Anterior cingulate cortex (tissue), 58 donors: ENCODE measurements at places on chromosomes 5 and 9.
A peak's percentile ranks its signal among the peaks of the same experiment; 100 is the strongest.

DNA sequence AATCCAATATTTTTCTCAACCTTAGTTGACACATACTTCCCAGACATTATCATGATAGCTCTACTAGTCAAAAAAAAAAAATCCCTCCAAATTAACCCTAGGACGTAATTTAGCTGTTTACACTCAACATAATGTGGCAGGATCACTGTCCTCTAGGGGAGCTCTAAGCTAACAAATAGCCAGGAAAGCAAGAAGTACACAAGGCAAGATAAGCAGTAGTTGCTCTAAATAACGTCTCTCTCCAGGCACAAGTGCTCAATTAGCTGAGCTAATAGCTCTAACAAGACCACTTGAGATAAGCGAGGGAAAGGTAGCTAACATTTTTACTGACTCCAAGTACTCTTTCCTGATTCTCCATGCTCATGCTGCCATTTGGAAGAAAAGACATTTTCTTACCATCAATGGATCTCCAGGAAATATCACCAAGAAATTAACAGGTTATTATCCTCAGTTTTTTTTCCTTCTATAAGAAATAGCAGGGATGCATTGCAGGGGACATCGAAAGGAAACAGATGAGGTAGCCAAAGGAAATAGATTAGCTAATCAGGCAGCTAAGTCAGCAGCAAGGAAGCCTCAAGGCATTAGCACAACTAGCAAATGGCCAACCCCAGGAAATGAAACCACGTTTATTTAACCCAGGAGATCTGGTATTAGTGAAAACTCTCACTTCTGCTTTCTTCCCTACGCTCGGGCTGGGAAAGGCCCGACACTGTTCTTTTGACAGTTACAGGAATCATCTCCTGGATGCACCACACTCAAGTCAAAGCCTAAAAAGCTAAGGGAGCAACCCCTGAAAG, 614.1 kb downstream of the PTPRD start:
- DNase-seq: no peak

DNA sequence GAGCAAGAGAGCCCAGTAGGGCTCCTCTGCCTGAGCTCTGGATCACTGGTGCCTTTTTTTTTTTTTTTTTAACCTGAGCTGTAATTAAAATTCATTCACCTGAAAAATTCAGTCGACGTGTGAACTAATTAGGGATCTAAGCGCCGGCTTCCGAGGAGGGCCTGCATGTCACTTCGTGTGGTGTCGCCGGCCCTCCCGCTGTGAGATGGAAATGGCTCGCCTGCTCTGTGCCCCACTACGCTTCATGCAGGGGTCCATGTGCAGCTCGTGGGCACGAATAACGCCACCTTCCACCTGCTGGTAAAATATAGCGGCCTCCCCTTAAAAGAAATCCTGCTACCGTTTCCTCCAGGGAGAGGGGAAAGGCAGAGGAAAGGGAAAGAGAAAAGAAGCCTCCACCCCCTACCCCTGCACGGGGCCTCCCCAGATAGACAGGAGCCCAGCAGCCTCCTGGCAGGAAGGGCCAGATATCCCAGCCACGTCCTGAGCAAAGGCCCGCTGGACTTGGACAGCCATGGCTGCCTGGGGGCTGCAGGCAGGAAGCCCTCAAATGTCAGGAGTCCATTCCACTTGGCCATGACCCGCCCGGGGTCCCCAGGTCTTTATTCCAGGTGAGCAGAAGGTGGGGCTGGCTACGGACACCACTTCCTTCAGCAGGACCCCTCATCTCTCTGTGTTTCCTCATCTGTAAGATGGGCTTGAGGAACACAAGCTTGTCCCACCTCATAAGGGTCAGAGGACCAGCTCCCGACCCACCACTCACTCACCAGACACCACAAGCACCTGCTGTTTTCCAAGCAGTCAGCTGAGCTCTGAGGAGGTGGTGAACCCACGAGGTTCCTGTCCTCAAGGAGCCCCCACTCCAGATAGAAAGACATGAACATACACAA, 38.2 kb upstream of the ZNF354A start:
- DNase-seq: no peak

DNA sequence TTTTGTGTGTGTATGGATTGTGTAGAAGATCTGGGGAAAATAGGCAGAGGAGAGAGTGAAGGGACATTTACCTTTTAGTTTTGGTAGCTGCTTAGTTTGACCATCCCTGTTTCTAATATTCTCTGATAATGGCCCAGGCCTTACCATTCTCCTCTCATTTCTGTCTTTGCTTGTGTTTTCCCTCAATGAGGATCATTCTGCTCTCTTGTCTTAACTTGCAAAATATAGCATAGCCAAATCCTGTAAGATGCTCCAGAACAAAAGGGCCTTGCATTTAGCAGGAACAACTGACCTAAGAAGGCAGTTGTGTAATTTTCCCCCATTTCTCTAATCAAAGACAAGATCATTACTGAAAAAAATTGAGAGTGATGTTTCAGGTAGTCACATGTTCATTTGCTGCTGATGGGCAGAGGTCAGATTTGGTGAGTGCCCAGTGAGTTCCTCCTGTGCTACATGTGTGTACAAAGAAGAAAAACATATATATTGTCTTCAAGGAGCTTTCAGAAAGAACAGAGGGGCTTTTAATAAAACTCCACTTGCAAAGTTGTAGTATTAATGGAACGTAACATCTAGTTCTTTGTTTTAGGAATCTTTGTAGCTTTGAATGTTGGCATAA, 139.5 kb downstream of the KDM4C start:
- no peak for DNase-seq

DNA sequence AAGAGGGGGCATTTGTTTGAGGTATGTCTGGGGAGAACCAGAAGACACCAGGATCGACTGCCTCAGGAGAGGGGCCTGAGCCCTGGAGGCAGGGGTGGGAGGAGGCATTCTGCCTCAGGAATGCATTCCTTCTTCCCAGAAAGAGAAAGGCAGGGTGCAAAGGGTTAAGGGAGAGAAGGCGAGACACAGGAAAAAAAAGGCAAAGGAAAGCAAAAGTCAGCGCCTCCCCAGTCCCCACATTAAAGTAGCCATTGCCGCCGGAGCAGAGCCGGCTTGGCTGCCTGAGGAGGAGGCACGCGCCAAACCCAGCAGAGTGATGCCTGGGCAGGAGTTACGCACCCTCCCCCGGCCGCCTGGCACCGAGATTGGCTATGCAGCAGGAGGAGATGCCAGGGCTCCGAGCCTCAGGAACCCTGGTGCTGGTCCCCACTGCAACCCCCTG, 123.8 kb upstream of the PHYKPL start:
- no peak for DNase-seq

GRCh38 chr9:90612957-90613356, 29.7 kb downstream of the DIRAS2 start:
- DNase-seq: peak; percentile 10

GRCh38 chr5:73617510-73618279, 8.3 kb upstream of the ARHGEF28 start:
- DNase-seq: no peak

DNA sequence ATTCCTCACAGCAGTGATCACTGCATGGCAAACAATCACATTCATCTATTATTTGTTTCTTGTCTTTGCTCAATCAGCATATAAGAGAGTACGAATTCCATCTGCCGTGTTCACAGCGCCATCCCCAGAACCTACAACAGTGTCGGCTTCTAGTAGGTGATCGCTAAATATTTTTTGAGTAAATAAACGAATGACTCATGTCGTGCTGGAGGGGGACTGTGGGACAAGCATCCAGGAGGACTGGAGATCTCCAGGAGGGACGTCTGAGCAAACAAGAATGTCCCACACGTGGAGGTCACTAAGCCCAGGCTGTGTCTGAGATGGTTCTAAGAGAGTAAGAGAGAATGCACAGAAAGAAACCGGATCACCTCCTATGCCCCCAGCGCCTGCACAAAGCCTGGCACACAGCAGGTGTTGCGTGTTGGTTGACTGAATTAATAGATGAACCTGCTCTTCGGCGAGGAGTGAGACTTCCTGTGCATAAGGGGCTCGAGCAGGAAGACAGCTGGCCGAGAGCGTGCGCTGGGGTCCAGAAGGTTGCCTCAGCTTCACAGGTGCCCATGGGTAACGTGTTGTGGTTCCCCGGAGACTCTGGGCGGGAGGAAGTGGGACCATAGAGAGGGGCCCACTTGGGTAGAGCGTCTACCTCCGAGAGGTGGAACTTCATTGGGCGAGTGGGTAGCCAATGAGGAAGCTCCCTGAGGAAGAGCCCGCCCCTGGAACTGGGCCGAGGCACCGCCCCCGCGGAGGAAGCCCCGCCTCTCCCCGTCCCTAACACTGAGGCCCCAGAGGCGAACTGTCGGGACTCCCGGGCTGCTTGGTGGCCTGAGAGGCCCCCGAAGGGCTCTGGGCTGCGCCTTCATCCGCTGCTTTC, 193.0 kb downstream of the MELK start:
- peak; percentile 79 for DNase-seq

- peak; percentile 59 for DNase-seq
Observed at GRCh38 chr9:35814106-35814840, 569 bp downstream of the HINT2 start.

- peak; percentile 73 for DNase-seq
Observed at GRCh38 chr9:34589636-34590380, at the start of gene CNTFR. Gene CNTFR (minus strand): TSS chr9:34589724. CDS start chr9:34568981, 20,743 bp downstream.

- no peak for DNase-seq
Observed at GRCh38 chr9:3699883-3700282, 174.1 kb upstream of the RFX3 start.

DNA sequence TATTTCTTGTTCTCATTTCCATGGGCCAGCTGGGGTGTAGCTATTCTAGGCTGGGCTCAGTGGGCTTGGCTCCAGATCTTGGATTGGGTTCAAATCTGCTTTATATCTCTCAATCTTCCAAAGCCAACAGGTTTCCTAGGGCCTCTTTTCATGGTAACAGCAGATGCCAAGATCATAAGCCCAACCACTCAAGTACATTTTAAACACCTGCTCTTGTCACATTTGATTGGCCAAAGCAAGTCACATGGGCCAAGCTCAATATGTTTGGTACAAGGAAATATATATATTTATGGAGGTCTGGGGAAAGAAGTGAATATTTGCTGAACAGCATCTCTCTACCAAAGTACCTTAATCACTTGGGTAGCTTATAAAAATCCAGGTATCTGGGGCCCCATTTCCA, 49.5 kb downstream of the MRRF start:
- no peak for DNase-seq

DNA sequence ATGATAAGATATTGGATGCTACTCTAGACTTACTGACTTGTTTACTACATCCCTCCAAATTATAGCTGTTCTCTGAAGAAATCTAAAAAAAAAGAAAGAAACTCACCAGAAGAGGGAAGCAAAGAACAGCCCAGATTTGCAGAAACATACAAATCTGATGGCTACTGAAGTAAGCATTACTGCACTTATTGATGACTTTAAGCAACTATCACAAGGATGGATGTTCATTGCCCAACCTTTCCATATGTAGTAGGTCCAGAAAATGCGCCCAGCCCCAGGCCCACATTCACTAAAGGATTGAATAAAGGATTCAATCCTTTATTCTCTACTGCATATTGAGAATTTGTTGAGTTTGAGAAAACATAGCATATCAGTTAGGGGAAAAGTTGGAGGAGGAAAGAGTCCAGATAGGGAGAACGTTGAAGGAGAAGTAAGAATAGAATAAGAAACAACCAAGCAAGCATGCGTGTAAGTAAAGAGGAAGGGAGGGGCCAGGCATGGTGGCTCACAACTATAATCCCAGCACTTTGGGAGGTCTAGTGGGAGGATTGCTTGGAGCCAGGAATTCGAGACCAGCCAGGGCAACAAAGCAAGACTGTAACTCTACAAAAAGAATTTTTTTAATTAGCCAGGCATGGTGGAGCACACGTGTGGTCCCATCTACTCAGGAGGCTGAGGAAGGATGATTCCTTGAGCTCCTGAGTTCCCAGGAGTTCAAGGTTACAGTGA, 33.8 kb upstream of the DTWD2 start:
- no peak for DNase-seq

DNA sequence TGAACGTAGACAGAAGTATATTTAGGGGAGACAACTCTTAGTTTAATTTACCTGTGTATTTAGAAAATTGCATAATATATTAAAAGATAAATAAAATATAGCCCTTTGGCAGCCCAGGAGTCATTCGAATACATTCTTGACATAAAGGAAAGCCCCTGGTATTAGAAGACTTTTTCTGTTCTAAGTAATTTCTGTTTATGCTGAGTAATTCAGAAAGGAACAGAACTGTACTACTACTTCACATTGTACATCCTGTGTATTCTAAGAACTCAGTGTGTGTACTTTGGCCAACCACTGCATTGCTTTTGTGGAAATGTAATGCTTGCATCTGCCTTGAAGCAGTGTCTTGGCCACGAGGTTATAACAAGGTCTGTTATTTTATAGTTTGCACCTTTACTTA, 136.4 kb downstream of the KDM4C start:
- DNase-seq: no peak

- DNase-seq: no peak
Observed at GRCh38 chr9:68898781-68899439, 115.0 kb downstream of the PRKACG start.

DNA sequence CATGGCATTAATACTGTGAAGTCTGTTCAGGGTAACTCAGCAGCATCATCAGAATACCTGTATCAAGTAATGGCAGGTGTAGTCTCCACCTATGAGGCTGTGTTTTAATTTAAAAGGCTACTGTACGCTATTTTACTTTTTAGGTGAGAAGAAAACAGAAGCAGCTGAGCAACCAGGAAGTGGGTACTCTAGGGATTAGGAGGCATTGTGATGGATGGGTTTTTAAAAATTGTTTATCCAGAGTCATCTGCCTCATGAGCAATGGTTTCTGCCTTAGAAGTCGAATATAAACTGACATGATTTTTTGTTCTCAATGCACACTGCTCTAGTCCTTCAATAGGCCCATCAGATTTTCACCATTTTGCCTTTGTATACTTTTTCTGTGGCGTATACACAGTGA, 42.6 kb downstream of the PSIP1 start:
- DNase-seq: no peak

DNA sequence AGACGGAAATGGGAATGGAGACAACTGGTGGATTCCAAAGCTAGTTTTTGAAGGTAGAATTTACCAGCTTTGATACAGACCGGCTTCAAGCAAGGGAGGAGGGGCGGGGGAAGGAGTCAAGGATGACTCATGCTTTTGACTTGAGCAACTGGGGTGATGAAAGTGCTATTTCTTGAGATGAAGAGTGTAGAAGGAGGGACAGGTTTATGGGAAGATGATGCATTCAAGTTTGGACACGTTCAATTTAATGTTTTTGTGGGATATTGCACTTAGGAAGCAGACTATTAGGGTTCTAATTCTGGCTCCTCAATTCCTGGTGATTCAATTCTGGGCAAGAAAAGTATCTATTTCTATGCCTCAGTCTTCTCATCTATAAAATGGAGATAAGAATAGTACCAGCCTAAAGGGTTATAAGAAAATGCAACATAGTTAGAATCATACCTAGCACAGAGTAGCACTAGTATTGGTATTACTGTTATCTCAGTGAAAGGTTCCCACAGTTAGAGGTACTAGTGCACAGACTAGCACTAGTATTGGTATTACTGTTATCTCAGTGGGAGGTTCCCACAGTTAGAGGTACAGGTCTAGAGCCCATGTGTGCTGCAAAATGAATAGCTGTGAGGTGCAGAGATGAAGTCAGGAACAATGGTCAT, 4.6 kb downstream of the NIPAL4 start:
- DNase-seq: no peak

DNA sequence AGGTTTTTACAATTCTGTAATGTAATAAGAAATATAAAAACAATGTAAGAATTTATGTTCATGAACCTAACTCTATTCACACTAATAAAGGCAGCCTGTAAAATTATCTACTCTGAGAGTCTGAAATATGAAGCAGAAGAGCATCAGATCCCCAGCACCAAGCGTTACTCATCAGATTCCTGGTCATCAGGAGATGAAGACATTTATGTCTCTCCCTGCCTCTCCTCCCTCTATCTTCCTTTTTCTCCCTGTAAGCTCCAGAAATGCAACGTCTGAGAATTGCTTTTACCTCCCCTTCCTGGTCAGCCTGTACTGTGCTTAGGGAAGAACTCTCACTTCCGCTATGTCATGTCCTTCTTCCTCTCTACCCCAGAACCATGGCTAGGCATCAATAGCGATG, 114.4 kb upstream of the SLIT3 start:
- no peak for DNase-seq
